Nephron progenitor cell (in vitro differentiated cells): ENCODE measurements at places on chromosomes 11 and 22.
A peak's percentile ranks its signal among the peaks of the same experiment; 100 is the strongest.

GRCh38 chr11:34382532-34383276, 24.9 kb upstream of the ABTB2 start:
- no peak for DNase-seq

DNA sequence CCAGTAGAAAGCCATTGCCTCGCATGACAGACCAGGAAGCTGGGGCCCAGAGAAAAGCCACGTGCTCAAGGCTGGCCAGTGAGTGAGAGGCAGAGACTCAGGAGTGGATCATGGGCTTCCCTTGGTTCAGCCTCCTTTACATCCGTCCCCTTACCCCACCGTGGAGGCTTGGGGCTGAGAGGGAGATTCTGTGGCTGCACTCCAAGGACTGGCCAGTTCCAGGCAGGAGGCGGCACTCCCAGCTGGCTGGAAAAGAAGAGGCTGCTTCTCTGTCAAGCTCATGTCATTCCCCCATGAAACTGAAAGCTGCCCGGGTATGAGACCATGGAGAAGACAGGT, 6.6 kb upstream of the ASCL2 start:
- DNase-seq, result no peak

- DNase-seq, result no peak
Measured at GRCh38 chr22:42805998-42806830, 50.9 kb downstream of the ARFGAP3 start.

- no peak for DNase-seq
Measured at GRCh38 chr11:86874304-86875056, 74.1 kb downstream of the PRSS23 start.

- no peak for DNase-seq
Measured at GRCh38 chr11:61907871-61908729, 9.3 kb downstream of the RAB3IL1 start.

GRCh38 chr11:100821198-100821597, 134.1 kb downstream of the ARHGAP42 start:
- DNase-seq, result no peak

- DNase-seq, result peak; percentile 48
Measured at GRCh38 chr22:21712751-21713427, 22.7 kb downstream of the YPEL1 start.

DNA sequence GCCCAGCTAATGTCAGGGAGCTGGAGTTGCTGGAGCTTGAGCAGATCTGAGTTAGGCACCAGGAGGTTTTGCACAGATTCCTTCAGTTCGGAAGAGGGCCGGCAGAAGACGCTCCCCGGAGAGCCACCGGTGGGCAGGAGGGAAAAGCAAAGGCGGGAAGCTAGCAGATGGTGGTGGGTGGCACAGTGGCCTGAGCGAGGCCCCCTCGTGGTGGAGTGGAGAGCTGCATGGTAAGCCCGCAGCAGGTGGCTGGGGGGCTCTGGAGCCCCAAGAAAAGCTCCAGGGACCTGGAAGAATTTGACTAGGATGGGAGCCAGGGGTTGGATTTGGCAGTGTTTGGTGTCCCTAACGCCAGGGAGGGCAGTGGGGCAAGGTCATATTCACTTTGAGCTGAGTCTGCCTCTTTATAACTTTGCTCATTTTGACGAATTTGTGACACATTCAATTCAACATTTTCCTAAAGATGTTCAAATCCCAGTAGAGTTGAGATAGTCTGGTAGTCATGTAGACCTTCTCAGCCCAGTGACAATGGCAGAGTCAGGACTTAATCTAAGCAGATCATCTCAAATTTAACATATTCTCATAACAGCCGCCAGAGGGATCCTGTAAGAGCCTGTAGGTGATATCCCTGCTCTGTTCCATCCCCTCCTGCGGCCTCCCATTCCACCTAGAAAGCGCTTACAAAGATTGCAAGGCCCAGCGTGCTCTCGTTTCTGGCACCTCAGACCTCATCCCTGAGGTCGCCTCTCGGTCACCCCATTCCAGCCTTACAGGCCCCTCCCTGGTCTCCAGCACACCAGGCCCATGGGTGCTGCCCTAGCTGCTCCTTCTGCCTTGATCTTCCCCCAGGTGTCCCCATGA, 57.9 kb downstream of the TRIM29 start:
- no peak for DNase-seq

- DNase-seq, result no peak
Measured at GRCh38 chr11:62542111-62542745, 4.4 kb downstream of the AHNAK start.
